ENCODE measurements at places on chromosomes 6 and 20. TPM values are rescaled to one million over a fixed set of nuclear protein-coding genes. Genes with fewer than 3 reads are reported as not detected.

DNA sequence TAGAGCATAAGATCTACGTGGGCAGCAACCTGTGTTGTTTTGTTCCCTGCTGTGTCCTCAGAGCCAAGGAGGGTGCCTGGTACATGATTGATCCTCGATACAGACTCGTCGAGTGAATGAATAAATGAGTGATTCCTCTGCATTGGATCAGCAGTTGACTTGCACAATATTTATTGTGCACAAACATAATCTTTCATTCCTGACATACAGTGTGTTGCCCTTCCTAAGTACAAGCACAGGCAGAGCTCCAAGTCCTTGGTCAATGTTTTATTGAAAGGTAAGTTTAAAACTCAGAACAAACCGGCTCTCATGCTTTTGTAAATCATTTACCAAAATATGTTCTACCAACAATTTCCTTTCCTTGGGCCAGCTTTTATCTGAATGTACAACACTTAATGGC lies 57.4 kb downstream of the STMND1 start:
- DNase-seq, result no peak
- no peaks in the 10 kb centered on the region for H3K36me3 ChIP-seq
- peaks cover 4% of the 10 kb centered on the region for H3K4me1 ChIP-seq
- H3K27me3 ChIP-seq, result no peaks in the 10 kb centered on the region

GRCh38 chr6:132268209-132268608 lies 133.1 kb downstream of the MOXD1 start:
- no peak for DNase-seq
- H3K36me3 ChIP-seq, result no peaks in the 10 kb centered on the region
- H3K4me1 ChIP-seq, result no peaks in the 10 kb centered on the region
- no peak overlapping the region for H3K4me3 ChIP-seq
- H3K27me3 ChIP-seq, result no peaks in the 10 kb centered on the region

DNA sequence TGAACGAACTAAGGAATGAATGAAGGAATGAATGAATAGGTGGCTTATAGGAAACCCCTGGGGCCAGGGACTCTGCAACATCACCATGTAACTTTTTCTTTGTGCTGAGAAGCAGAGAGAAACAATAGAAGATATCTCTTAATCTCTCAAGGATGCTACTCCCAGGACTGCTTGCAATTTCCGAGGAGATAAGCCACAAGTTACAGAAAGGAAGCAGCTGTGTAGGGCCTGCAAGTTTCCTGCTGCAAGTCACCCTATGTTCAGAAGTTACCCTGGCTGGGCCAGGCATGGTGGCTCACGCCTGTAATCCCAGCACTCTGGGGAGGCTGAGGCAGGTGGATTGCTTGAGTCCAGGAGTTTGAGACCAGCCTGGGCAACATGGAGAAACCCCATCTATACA lies 7.3 kb upstream of the MAVS start:
- no peak overlapping the region for H3K4me3 ChIP-seq
- H3K27me3 ChIP-seq, result no peaks in the 10 kb centered on the region
- H3K27ac ChIP-seq, result no peak overlapping the region
- DNase-seq, result no peak

The PCK1 gene
- 0.63 TPM for total RNA-seq

GRCh38 chr6:30685157-30686008 lies 1.1 kb downstream of the PPP1R18 start:
- peaks cover 12% of the 10 kb centered on the region for H3K36me3 ChIP-seq
- no peak for DNase-seq
- H3K27me3 ChIP-seq, result no peaks in the 10 kb centered on the region

- H3K27me3 ChIP-seq, result no peaks in the 10 kb centered on the region
- no peaks in the 10 kb centered on the region for H3K4me1 ChIP-seq
- H3K36me3 ChIP-seq, result no peaks in the 10 kb centered on the region
- H3K27ac ChIP-seq, result no peak overlapping the region
- H3K4me3 ChIP-seq, result no peak overlapping the region
Observed at GRCh38 chr6:75932067-75932466, 140.4 kb downstream of the IMPG1 start.

- no peak for DNase-seq
- no peak overlapping the region for H3K4me3 ChIP-seq
- no peaks in the 10 kb centered on the region for H3K4me1 ChIP-seq
- no peaks in the 10 kb centered on the region for H3K36me3 ChIP-seq
- H3K27me3 ChIP-seq, result no peaks in the 10 kb centered on the region
Observed at GRCh38 chr6:5278047-5278446, 16.7 kb downstream of the FARS2 start.

GRCh38 chr6:64712606-64713005 lies 994.4 kb downstream of the EYS start:
- no peaks in the 10 kb centered on the region for H3K4me1 ChIP-seq
- H3K27me3 ChIP-seq, result no peaks in the 10 kb centered on the region
- H3K36me3 ChIP-seq, result no peaks in the 10 kb centered on the region
- H3K4me3 ChIP-seq, result no peak overlapping the region
- no peak overlapping the region for H3K27ac ChIP-seq
- no peak for DNase-seq

DNA sequence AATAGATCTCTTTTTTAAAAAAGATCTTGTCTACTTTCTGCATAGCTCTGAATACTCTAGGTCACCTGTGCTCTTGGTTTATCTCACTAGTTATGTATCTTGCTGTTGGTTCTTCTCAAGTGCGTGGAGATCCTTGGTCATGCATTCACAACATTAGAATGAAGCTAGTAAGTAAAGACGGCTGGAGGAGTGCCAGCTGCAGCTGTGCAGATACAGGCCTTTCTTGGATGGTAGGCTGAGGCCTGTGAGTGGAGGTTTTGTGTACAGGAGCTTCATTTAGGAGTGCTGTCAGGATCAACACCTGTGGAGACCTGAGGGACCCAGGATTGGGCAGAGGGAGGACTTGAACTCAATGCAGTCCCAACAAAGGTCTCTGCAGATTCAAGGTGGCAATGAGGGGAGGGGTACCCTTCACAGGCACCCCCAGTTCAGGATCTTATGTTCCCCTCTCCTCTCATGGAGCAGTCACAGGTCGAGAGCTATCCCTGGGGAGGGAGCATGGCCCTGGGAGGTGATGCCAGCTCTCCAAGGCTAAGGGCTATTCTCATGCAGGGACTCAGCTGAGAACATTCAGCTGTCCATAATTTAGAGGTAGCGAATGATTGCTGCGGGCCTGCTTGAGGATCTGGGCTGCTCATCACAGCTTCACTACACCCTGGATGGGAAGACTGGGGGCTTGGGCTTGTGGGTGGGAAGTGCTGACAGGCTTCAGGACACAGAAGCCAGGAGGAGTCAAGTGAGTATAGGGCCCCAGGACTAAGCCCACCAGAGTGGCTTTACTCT lies 98.9 kb upstream of the ENPP5 start:
- H3K27me3 ChIP-seq, result no peaks in the 10 kb centered on the region
- no peaks in the 10 kb centered on the region for H3K4me1 ChIP-seq
- no peak overlapping the region for H3K27ac ChIP-seq
- H3K4me3 ChIP-seq, result no peak overlapping the region

The EPB41L2 gene
- total RNA-seq, result 35.2 TPM

GRCh38 chr20:16106191-16106849 lies 466.9 kb downstream of the KIF16B start:
- no peaks in the 10 kb centered on the region for H3K27me3 ChIP-seq
- H3K4me1 ChIP-seq, result peaks cover 10% of the 10 kb centered on the region
- no peak for DNase-seq
- no peak overlapping the region for H3K27ac ChIP-seq
- no peaks in the 10 kb centered on the region for H3K36me3 ChIP-seq
- H3K4me3 ChIP-seq, result no peak overlapping the region

The TAF11 gene
- 17.4 TPM for total RNA-seq

DNA sequence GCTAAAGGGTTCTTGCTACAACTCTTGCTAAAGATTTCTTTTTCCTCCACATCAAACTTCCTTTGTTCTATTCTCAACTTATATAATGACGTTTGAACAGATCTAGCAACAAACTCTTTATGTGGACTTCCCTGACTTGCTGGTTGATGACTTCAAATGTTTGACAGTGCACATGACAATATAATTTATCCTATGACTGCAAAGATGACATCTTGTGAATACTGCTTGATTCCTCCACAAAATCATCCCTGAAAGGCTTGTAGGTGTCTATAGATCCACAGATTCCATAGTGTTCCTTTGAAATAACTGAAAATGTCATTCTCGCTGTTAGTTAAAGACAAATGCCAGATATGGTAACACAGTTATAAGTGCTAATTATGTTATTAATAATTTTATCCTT lies 478.9 kb downstream of the NKAIN2 start:
- no peaks in the 10 kb centered on the region for H3K4me1 ChIP-seq
- H3K4me3 ChIP-seq, result no peak overlapping the region
- no peak for DNase-seq
- H3K36me3 ChIP-seq, result no peaks in the 10 kb centered on the region

The PRPH2 gene
- 1.8 TPM for total RNA-seq

GRCh38 chr6:144683216-144684070 lies 398.3 kb downstream of the UTRN start:
- DNase-seq, result no peak
- H3K36me3 ChIP-seq, result no peaks in the 10 kb centered on the region
- no peak overlapping the region for H3K27ac ChIP-seq

GRCh38 chr6:147195510-147195909 lies 8.7 kb upstream of the STXBP5 start:
- H3K27ac ChIP-seq, result no peak overlapping the region
- no peaks in the 10 kb centered on the region for H3K27me3 ChIP-seq
- H3K4me1 ChIP-seq, result no peaks in the 10 kb centered on the region
- no peak for DNase-seq
- H3K36me3 ChIP-seq, result no peaks in the 10 kb centered on the region

The KHDRBS2 gene
- 0.08 TPM for total RNA-seq

GRCh38 chr6:111129013-111129412 lies 41.7 kb downstream of the SLC16A10 start:
- no peaks in the 10 kb centered on the region for H3K27me3 ChIP-seq
- DNase-seq, result peak; percentile 39
- H3K4me3 ChIP-seq, result peak overlapping the region; percentile 3
- peak overlapping the region; percentile 68 for H3K27ac ChIP-seq
- H3K36me3 ChIP-seq, result no peaks in the 10 kb centered on the region
- H3K4me1 ChIP-seq, result peaks cover 77% of the 10 kb centered on the region

GRCh38 chr20:57450931-57451330 lies 59.7 kb downstream of the RBM38 start:
- H3K27me3 ChIP-seq, result no peaks in the 10 kb centered on the region
- peaks cover 45% of the 10 kb centered on the region for H3K4me1 ChIP-seq
- no peaks in the 10 kb centered on the region for H3K36me3 ChIP-seq

- peaks cover 30% of the 10 kb centered on the region for H3K4me1 ChIP-seq
- no peak for DNase-seq
- H3K36me3 ChIP-seq, result no peaks in the 10 kb centered on the region
- peak overlapping the region; percentile 28 for H3K4me3 ChIP-seq
Observed at GRCh38 chr6:129659590-129660345, 50.2 kb downstream of the ARHGAP18 start.

DNA sequence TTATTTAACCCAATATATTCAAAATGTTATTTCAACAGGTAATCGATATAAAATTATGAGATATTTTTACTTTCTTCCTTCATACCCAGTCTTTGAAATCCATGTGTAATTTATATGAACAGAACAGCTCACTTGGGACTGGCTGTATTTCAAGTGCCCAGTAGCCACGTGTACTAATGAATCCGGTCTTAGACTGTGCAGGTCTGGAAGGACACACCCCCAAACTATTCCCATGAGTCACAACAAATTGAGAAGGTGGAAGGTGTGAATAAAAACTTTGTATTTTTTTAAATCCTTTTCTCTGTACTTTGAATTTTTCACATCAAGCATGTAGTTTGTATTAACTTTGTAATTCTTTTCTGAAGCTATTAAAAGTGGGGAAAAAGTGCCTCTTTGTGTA lies 2.8 kb downstream of the UNC5CL start:
- H3K4me3 ChIP-seq, result no peak overlapping the region
- H3K4me1 ChIP-seq, result peaks cover 15% of the 10 kb centered on the region
- H3K27me3 ChIP-seq, result no peaks in the 10 kb centered on the region

GRCh38 chr6:165732696-165733488 lies 69.9 kb upstream of the PDE10A start:
- H3K27ac ChIP-seq, result no peak overlapping the region
- H3K4me3 ChIP-seq, result no peak overlapping the region
- H3K36me3 ChIP-seq, result no peaks in the 10 kb centered on the region
- DNase-seq, result no peak

- no peak overlapping the region for H3K4me3 ChIP-seq
- no peaks in the 10 kb centered on the region for H3K27me3 ChIP-seq
- DNase-seq, result no peak
- H3K36me3 ChIP-seq, result no peaks in the 10 kb centered on the region
- no peaks in the 10 kb centered on the region for H3K4me1 ChIP-seq
Observed at GRCh38 chr6:7528565-7528964, 12.9 kb upstream of the DSP start.

GRCh38 chr20:17023036-17023435 lies 203.8 kb upstream of the PCSK2 start:
- H3K27me3 ChIP-seq, result no peaks in the 10 kb centered on the region
- DNase-seq, result no peak
- H3K27ac ChIP-seq, result no peak overlapping the region
- no peaks in the 10 kb centered on the region for H3K4me1 ChIP-seq
- H3K4me3 ChIP-seq, result no peak overlapping the region

The EPHA7 gene
- 0.06 TPM for total RNA-seq

DNA sequence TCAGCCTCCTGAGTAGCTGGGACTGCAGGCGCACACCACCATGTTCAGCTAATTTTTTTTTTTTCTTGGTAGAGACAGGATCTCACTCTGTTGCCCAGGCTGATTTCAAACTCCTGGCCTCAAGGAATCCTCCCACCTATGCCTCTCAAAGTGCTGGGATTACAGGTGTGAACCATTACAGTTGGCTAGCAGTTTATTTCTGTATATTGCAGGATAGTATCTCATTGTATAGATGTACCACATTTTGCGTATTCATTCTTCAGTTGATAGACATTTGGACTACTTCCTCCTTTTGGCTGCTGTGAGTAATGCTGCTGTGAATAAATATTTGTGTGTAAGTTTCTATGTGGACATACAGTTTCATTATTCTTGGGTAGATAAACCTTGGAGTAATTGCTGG lies 32.9 kb downstream of the ASXL1 start:
- no peak for DNase-seq
- H3K4me3 ChIP-seq, result no peak overlapping the region
- H3K27ac ChIP-seq, result no peak overlapping the region
- no peaks in the 10 kb centered on the region for H3K36me3 ChIP-seq

DNA sequence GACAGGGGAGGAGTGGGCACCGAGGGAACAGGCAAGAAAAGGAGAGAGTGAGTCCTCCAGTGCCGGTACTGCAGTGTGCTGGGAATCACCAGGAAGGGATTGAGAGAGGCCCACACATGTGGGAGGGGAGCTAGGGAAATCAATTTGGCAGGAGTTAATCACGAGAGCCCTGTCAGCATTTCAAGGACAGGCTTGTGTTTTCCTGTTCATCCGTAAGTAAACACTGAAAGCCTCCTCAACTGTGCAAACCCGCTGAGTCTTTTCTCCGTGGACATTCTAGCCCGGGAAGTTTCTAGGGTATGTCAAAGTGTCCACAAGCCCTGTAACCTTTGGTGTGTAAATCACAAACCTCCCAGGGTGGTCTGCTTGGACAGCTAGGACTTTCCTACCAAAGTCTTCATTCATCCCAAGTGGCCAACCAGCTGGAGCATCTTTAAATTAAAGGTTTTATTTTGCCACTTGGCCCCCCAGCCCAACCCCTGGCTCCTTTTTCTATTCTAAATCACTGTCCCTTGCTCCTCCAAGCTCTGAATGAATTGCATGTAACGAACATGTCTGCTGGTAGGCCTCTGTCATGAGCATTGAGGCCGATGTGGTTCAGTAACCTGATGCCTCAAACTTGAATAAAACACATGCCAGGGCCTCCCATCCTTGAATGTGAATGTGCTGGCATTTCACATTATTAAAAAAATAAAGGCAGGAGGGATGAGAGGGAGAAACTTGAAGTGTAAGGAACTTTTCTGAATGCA lies 149.1 kb downstream of the ZNF217 start:
- H3K4me3 ChIP-seq, result no peak overlapping the region
- no peaks in the 10 kb centered on the region for H3K4me1 ChIP-seq
- no peaks in the 10 kb centered on the region for H3K36me3 ChIP-seq
- H3K27ac ChIP-seq, result no peak overlapping the region
- no peak for DNase-seq
- H3K27me3 ChIP-seq, result no peaks in the 10 kb centered on the region
